Endothelial cell of coronary artery (primary cell): ENCODE measurements at places on chromosomes 2 and 18. TPM values are rescaled to one million over a fixed set of nuclear protein-coding genes. Genes with fewer than 3 reads are reported as not detected.

RNF25 gene
- 30.0 and 44.4 TPM in 2 replicates for total RNA-seq

TNS1 gene
- 27.4 and 87.3 TPM in 2 replicates for total RNA-seq

RFTN2 gene
- 3.8 and 5.1 TPM in 2 replicates for total RNA-seq

IL18RAP gene
- total RNA-seq = not detected in 2 replicates

MDH1B gene
- 0.28 and 0.72 TPM in 2 replicates for total RNA-seq

RMC1 gene
- total RNA-seq = 19.3 and 23.3 TPM in 2 replicates
